Daoy (cell line): ENCODE measurements at places on chromosomes 11 and 22. TPM values are rescaled to one million over a fixed set of nuclear protein-coding genes. Genes with fewer than 3 reads are reported as not detected.

Gene HIC2
- total RNA-seq, result 2.4 and 3.0 TPM in 2 replicates

GRCh38 chr22:22446517-22446916, 62.0 kb downstream of the ZNF280B start:
- DNase-seq, result peak; percentile 7

GRCh38 chr11:63635762-63636465, 21.7 kb upstream of the PLAAT3 start:
- peak; percentile 63 for DNase-seq

DNA sequence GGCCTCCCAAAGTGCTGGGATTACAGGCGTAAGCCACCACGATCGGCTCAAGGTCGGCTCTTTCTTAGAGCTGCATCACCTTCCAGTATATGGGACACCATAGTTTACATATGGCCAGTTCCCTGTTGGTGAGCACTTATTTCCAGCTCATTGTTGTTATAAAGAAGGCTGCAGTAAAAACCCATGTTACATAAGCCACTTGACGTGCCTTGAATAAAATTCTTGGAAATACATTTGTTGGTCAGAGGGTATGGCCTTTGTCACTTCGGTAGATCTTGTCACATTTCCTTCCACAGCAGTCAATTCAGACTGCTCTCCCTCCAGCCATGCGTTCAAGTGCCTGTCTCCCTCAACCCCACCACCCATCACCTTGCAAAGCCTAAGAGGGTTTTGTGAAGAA, 92.9 kb downstream of the PRR5L start:
- no peak for DNase-seq

Gene TRIM21
- 5.4 and 8.6 TPM in 2 replicates for total RNA-seq

Gene OR52A1
- under 0.01 TPM in 1 of 2 replicates, not detected in the other for total RNA-seq

DNA sequence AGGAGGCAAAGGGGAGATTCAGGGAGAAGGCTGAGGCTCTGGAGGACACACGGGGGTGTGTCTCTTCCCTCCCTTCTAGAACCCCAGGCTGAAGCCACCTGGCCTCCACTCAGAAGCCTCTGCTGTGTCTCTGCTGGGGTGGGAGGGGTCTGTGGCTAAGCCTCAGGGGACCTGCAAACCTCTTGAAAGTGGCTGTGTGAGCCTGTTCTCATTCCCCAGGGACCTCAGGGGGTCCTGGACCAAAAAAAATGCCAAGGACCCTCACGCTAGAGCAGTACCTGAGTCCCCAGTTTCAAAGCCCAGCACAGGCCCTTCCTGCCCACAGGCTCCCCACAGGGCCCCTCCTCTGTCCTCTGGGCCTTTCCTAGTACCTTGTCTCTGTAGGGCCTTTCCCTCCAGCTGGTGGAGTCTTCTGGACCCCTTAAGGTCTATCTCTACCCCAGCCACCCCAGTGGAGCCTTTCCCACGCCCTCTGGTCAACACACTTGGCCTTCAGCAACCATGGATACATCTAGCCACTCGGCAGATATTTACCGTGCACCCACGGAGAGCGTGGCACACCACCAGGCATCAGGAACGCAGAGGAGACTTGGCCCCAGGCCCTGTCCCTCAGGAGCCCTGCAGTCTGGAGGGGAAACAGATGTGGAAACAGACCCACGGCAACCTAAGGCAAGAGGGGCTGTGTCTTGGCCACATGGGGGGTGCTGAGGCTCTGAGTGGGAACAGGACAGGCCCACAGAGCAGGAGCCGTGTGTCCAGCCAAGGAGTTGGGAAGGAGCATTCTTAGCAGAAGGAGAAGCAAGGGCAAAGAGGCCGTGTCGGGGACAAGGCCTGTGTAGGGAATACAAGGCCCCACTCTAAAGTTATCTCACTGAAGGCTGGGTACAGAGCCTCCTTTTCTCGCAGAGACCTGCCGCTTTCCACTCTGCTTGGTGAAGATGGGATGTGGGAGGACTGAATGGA, 18.5 kb downstream of the PLA2G6 start:
- no peak for DNase-seq

Gene DGCR6
- total RNA-seq, result 0.80 TPM in 1 of 2 replicates, not detected in the other

DNA sequence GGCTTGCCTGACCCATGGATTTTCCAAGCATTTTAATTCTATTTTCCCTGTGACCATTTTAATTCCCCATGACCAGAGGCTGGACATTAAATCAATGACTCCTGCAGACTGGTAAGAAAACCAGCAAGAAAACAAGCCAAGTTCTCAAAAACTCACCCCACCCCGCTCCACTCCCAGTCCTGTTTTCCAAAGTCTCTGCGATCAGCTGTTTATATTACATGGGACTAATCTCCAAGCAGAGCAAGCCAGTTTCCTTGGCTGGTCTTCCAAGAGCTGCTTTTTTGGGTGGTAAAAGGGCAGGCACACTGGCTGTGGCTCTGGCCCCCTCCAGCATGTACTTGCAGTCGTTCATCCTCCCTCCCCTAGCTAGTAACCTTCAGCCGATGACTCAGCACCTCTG, 97.9 kb downstream of the RRAS2 start:
- no peak for DNase-seq

Gene KLHDC7B
- total RNA-seq, result 0.06 TPM in 1 of 2 replicates, not detected in the other

GRCh38 chr11:46983598-46983997, 47.0 kb downstream of the CSTPP1 start:
- DNase-seq, result no peak

Gene NAT10
- total RNA-seq, result 23.4 and 38.9 TPM in 2 replicates

GRCh38 chr11:70415191-70415590, 16.9 kb downstream of the CTTN start:
- DNase-seq, result no peak

DNA sequence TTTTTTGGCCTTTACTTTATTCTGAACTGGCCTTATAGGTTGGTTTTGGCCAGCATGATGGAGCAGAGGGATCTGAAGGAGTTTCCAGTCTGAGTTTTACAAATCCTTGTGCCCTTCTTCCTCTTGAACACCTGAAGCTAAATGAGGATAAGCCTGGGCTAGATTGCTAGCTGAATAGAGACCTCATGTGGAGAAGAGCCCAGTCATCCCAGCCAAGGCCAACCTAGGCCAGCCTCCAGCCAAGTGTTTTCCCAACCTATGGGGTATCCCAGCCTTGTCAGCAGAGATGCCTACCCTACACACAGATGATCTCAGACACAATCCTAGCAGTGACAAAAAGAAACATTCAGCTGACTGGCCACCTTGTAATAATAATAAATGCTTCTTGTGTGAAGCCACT, 966 bp upstream of the CASP12 start:
- no peak for DNase-seq

DNA sequence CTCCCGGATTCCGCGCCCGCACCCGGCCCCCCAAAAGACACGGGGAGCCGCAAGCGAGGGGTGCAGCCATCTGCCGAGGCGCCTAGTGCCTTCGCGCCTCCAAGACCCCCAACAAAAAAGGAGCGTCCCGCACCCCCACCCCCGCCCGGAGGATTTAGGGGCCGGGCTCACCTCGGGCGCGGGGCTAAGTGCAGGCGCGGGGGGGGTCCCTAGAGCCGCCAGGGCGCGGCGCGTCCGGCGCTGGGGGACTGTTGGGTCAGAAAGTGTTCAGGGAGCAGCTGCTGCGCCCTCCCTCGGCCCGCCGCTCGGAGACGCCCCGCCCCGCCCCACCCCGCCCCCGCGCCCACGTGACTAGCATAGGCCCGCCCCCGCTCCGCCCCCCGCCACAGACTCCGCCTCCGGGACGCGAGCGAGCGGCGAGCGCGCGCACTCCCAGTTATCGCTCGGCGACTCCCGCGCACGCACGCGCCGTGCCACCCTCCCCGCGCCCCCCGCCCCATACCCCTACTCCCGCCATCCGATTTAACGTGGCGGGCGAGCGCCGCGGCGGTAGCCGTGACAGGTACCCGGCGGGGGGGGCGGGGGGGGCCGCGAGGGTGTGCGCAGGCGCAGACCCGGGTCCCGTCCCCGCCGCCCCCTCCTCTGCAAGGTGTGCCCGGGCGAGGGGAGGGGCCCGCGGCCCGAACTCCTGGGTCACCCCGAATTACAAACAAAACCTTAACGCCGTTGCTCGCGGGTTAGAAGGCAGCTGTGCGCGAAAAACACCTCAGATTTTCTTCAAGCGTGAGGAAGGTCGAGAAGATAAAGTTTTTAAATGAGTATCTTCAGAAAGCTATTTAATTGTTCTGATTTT, 56.2 kb downstream of the KCNJ4 start:
- peak; percentile 82 for DNase-seq

DNA sequence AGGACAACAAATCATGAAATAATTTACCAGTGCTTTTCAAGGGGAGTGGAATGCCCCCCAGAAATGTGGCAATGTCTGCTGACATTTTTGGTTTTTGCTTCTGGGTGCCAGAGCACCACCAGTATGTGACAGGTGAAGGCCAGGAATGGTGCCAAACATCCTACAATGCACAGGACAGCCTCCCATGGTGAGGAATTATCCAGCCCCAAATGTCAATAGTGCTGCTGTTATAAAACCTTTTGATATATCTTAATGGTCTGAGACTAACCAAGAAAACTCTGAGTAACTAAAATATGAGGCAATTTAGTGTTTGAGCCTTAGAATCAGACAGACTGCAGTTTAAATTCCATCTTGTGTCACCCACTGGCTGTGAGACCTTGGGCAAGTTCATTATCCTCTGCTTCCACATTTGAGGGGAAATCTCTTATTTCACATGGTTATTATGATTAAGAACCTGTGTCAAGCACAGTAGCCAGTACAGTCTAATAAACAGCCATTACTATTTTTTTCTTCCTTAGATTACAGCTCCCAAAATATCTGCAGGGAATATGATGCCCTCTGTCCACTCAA, 69.5 kb downstream of the AMBRA1 start:
- no peak for DNase-seq

GRCh38 chr11:44267006-44267749, 42.8 kb downstream of the ALX4 start:
- DNase-seq, result no peak

DNA sequence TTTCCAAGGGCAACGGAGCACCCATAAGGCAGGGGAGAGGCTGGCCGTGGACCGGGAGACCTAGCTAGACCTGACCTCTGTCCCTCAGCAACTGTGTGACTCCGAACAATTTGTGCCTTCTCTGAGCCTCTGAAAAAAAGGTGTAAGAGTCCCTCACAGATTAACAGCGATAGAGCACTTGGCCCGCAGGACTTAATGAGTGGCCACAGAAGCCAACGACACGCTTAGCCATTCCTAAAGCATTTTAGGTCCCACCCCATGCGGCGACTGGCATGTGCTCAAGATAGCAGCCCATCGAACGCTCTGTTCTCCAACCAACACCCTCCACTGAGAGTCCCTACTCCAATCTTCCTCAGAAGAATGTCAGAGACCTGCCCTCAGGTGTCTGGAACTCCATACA, 1.5 kb downstream of the SULT4A1 start:
- peak; percentile 52 for DNase-seq

- DNase-seq, result no peak
Observed at GRCh38 chr22:33776491-33776890, 143.8 kb downstream of the LARGE1 start.

GRCh38 chr11:87840786-87841185, 334.5 kb downstream of the RAB38 start:
- no peak for DNase-seq

- no peak for DNase-seq
Observed at GRCh38 chr11:39910087-39910486, 1549.4 kb downstream of the LRRC4C start.

DNA sequence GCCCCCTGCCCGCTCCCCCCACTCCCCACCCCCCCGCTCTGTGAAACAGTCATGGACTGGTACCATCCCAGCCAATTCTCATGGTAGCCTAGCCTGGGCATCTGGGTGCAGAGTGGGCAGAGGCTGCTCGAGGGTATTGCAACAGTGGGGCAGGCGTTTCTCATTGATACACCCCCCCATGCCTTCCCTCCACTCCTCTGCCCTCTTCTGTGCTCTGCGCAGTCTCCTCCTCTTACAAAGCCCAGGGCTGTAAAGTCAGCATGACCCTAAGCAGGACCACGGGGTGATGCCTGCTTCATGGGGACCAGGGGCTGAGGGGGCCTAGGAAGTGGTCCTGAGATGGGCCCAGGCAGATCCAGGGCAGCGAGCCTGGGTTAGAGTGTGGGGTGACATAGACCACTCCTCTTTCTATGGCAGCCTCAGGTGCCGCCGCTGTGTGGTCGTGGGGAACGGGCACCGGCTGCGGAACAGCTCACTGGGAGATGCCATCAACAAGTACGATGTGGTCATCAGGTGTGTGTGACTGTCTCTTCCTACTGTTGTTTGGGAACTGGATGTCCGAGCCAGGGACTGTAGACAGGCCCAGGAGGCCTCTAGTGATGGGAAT, 52.3 kb downstream of the ST3GAL4 start:
- no peak for DNase-seq

DNA sequence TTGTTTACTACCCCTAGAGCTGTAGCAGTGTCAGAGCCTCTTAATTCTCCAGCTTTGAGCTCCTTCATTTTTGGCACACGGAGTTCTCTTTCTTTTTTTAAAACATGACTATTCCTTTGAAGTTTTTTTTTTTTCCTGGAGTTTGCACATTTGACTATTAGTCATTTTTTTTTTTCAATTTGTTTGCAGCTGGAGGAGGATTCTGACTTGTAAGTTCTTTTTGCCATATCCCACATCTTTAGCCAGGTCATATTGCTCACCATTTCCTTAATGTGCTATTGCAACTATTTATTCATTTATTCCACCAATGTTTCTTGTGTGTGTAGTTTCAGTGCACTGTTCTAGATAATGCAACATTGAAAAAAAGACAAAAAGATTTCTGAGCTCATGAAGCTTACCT, 166.3 kb upstream of the ARHGAP20 start:
- DNase-seq, result no peak

- no peak for DNase-seq
Observed at GRCh38 chr22:36816339-36816635, 548 bp downstream of the PVALB start.

Gene RAG2
- not detected in 2 replicates for total RNA-seq

GRCh38 chr22:49546811-49547585, 280.7 kb downstream of the BRD1 start:
- no peak for DNase-seq

GRCh38 chr11:120137611-120138521, at the start of gene TRIM29:
TRIM29 (minus strand) TSS chr11:120138113; CDS start chr11:120138031, 82 bp downstream.
- no peak for DNase-seq

Gene OR51B5
- total RNA-seq, result 0.11 TPM in 1 of 2 replicates, not detected in the other

- peak; percentile 64 for DNase-seq
Observed at GRCh38 chr11:69293819-69294505, at the start of gene MYEOV. MYEOV (plus strand) TSS chr11:69294155; CDS start chr11:69295355, 1,200 bp downstream.

Gene SPECC1L
- 21.9 and 24.1 TPM in 2 replicates for total RNA-seq

Gene MPPED2
- 0.74 TPM in 1 of 2 replicates, not detected in the other for total RNA-seq

Gene PLA2G3
- 0.51 and 0.80 TPM in 2 replicates for total RNA-seq

Gene MYO18B
- total RNA-seq, result not detected in 2 replicates

Gene ANKRD42
- 6.7 and 7.1 TPM in 2 replicates for total RNA-seq

Gene MYEOV
- total RNA-seq, result 5.6 and 13.6 TPM in 2 replicates

Gene METTL15
- total RNA-seq, result 7.0 and 14.4 TPM in 2 replicates

GRCh38 chr11:129222158-129222557, 30.0 kb upstream of the ARHGAP32 start:
- DNase-seq, result no peak

GRCh38 chr11:30046578-30046945, 29.7 kb upstream of the KCNA4 start:
- peak; percentile 24 for DNase-seq

GRCh38 chr22:49953680-49954344, 6.8 kb upstream of the PIM3 start:
- no peak for DNase-seq

GRCh38 chr11:73931039-73931645, 19.7 kb upstream of the DNAJB13 start:
- DNase-seq, result peak; percentile 43

GRCh38 chr22:32926600-32926999, 125.1 kb downstream of the TIMP3 start:
- no peak for DNase-seq

- DNase-seq, result no peak
Observed at GRCh38 chr11:46003572-46003971, 81.1 kb downstream of the LARGE2 start.

Gene CNTN5
- total RNA-seq, result not detected in 2 replicates
